ENCODE measurements at places on chromosomes 4 and X.

- DNase-seq, result no peak
These were observed 52.2 kb upstream of the C1QTNF7 start for GRCh38 chr4:15375667-15376066.

DNA sequence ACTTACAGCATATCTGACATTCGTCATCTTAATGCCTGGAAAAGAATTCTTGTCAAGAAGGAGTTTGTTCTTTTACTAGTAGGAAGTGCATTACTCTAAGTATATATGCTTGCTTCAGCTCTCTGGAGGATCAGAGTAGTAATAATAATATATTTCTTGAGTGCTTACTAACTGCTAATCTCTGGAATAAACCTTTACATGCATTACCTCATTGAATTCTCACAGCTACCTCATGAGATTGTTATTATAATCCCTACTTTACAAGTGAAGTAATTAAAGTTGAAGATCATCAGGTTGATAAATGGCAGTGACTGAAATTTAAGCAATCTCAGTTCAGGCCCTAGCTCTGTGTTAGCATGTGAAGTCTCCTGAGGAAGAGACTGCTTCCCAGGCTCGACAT lies 115.0 kb upstream of the PDE5A start:
- DNase-seq, result no peak

- DNase-seq, result no peak
These were observed at the start of gene C4orf51 for GRCh38 chr4:145679991-145680455. C4orf51 (plus strand) TSS chr4:145680146; CDS start chr4:145680204, 58 bp downstream.

GRCh38 chrX:150575419-150575814 lies 7.0 kb downstream of the MTM1 start:
- DNase-seq, result no peak

DNA sequence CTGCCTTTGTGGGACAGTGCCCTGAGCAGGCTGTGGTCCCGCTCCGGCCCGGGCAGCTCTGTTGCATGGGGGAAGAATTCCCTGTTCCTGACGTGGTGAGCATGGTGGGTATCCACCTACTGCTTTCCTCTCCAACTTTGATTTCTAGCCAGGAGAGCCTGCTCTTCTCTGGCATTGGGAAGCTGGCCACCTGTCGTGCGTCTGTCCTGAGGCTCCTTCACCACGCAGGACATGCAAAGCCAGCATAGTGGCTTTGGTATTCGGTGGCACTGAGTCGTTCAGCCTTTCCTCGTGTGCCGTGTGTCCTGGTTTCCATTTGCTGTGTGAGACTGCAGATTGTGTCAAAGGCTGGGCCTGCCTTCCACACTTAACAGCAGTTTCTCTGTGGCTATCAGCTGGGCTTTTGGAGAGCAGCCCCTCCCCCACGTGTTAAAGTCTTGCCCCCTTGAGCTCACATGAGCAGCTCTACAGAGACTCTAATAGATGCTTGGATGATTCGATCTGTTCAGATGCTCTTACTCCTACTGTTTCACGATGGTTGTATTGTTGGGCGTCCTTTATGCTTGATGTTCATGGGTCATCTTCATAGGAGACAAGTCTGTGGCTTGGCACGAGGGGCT lies 46.3 kb upstream of the CLCN4 start:
- DNase-seq, result no peak

GRCh38 chr4:8896071-8896470 lies 24.4 kb upstream of the HMX1 start:
- DNase-seq, result no peak

DNA sequence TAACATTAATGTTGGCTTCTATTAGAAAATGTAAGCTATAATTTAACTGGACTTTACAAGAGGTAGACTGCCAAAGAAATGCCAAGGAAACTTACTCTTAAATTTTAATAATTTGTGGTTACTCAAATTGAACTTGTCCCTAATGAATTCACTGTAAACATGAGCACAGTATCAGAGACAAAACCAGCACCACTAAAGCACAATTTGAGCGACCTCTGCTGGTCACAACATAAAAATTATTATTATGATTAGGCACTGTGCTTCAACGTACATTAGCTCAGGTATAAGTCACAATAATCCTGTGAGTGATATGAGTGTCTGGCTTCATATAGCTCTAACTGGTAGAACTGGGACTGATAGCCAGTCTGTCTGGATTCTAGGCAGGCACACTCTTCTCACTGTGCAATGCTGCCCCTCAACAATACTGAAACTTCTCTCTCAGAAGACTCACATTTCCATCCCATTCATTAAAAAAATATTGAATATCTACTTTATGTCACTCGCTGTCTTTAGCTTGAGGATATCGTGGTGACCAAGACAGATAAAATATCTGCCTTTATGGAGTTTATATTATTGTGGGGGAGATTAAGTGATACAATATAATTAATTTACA lies 8.0 kb downstream of the NUDT6 start:
- no peak for DNase-seq

- no peak for DNase-seq
These were observed 427.5 kb downstream of the RPA4 start for GRCh38 chrX:97311066-97311778.

GRCh38 chrX:47798861-47799260 lies 37.8 kb upstream of the ZNF81 start:
- DNase-seq, result no peak

- no peak for DNase-seq
These were observed 1.8 kb upstream of the NAA15 start for GRCh38 chr4:139299536-139299935.

GRCh38 chrX:23773601-23774175 lies 9.3 kb upstream of the SAT1 start:
- DNase-seq, result no peak

DNA sequence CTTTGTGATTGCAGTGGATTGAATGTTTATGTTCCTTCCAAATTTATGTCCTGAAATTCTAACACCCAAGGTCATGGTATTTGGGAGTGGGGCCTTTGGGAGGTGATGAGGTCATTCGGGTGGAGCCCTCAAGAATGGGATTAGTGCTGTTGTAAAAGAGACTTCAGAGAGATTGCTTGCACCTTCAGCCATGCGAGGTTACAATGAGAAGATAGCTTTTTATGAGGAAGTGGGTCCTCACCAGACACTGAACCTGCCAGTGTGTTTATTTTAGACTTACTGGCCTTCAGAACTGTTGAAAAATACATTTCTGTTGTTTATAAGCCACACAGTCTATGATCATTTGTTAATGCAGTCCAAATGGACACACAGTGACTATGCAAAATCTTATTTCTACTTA lies 161.0 kb upstream of the GPRIN3 start:
- no peak for DNase-seq

DNA sequence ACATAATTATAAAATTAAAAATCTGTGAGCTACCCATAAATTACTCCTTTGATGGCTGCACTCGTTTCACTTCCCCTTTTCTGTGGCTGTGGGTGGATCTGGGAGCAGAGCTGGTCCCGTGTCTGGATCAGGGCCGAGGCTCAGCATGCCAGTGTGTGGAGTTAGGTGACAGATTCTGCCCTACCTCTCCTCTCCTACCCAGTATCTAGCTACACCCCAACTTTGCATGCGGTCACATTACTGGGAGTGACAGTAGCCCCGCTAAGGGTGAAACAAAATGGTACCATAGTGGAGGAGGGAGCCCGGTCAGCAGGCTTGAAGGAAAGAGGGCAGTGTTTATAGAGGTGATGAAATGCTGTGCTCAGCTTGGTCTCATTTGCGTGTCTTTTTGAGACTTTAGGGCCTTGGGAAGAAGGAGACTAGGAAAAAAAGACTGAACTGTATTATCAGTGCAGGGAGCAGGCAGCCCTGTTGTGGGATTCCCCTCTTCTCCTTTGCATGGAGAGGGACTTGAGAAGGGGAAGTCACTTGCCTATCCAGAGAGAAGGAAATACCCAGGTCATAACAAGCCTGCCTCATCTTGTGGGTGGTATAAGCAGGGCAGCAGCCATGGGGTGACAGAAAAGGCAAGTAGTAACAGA lies 48.4 kb downstream of the ARHGAP10 start:
- no peak for DNase-seq

- no peak for DNase-seq
These were observed 1.2 kb downstream of the ATP11C start for GRCh38 chrX:139931646-139932072.

DNA sequence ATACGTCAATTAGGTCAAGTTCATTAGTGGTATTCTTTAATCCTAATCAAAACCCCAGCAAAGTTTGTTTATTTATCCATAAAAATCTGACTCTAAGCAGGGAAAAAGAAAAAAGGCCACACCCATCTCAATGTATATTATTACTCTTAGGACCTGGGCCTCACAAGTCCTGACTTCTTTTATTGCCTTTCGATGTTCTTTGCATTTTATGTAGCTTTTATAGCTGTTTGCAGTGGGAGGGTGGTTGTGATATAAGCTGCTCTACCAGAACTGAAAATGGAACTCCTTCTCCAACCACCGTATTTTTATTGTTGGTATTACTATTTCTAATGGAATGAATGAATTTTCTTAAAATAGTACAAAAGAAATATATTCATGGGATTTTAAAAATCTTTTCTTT lies 163.3 kb upstream of the FAM47C start:
- DNase-seq, result no peak

DNA sequence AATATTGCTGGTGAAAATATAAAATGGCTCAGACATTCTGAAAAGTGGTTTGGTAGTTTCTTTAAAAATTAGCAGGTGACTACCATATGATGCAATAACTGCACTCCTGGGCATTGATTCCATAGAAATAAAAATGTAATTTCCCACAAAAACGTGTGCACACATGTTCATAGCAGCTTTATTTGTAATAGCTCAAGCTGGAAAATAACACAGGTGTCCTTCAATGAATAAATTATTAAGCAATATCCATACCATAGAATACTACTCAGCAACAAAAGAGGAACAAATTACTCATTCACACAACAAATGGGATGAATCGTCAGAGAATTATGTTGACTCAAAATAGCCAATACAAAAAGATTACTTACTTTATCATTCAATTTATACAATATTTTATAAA lies 893.7 kb upstream of the SLIT2 start:
- no peak for DNase-seq

- no peak for DNase-seq
These were observed 103.3 kb upstream of the TSPAN7 start for GRCh38 chrX:38458071-38458470.

GRCh38 chrX:45807572-45808425 lies 607.1 kb upstream of the DIPK2B start:
- DNase-seq, result no peak

DNA sequence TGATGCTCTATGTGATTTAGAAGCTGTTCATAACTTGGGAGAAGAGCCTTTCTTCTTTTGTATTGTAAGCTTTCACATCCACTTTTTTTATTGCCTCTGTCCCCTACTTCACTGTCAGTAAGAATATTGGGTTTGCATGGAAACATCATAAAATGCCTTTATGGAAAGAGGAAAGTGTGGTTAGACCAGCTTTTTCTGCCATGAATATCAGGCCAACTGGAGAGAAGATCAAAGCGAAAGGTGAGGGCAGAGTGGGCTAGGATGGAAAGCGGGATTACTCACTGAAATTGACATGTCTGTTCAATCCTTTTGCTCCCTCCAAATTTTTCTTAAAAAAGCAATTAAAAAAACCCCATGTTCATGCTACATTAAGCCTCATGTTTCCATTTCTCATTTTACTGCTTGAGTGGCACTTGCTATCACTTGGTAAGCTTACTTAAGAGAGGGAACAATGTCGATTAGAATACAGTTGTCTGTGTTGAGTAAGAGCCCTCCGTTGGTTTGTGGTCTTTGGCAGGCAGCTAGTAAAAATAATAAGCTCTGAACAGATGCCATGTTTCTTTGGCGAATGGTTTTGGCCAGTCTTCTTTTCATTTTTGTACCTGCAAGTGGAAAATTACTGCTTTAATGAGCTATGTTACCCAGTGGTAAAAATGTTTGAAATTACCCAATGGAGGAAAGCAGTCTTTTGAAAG lies 35.9 kb downstream of the SUPT20HL1 start:
- no peak for DNase-seq

- DNase-seq, result no peak
These were observed 666.3 kb upstream of the GRIA3 start for GRCh38 chrX:122517786-122518185.

DNA sequence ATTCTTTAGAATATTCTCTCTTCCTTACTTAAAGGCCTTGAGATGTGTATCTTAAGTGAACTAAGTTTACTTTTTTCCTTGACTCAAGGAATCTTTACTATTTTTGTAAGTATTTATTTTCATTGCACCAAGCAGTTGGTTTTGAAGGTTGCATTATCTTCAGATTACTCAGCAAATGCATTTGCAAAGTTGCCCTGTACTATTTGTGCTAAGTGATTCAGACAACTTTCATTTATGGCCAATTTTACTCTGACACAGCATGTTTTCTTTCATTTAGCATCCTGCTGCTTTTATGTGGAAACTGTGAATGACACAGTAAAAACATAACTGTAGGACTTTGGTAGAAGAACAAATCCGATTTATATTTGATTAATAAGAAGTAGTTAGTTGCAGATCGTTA lies 191.0 kb downstream of the CCSER1 start:
- no peak for DNase-seq

DNA sequence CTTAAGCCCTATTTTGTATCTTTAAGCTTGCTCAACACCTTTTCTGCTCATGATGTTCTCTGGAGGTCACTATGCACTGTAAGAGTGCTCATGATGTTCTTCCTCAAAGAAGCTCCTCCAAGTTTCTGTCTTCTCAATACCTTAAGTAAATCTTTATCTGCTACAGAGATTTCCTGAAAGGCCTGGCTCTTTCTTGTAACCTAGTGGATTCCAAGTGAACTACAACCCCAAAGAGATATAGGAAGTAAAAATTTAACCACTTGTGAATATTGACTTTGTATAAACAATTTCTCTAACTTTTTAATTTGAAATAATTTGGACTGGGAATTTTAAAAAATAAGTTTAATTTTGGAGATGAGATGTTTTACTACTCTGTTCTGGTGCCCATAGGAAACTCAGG lies 39.3 kb upstream of the XK start:
- no peak for DNase-seq

GRCh38 chrX:120408168-120408567 lies 46.3 kb downstream of the ATP1B4 start:
- DNase-seq, result no peak

DNA sequence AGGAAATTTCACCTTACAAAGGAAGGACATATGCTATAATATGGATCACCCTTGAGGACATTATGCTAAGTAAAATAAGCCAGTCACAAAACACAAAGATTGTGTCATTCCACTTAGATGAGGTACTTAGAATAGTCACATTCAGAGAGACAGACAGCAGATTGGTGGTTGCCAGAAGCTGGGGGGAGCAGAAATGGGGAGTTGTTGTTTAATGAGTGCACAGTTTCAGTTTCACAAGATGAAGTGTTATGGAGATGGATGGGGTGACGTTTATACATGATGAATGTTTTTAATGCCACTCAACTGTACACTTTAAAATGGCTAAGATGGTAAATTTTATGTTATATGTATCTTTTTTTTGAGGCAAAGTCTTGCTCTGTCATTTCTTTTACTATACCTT lies 14.8 kb upstream of the SPON2 start:
- DNase-seq, result no peak

DNA sequence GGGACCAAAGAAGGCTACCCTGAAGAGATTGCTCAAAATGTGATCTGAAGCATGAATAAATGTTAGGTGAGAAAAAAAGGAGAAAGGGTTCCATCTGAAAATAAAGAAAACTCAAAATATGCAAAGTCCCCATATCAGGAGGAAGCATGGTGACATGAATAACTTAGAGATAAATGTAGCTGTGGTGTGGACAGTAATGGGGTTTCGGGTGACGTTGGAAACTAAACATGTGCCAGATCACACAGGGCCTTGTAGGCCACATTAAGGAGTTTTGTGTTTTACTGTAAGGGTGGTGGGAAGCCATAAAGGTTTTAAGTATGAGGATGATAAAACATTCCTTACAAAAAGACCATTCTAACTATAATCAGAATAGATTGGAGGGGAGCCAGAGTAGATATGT lies 40.3 kb upstream of the ACSL4 start:
- no peak for DNase-seq

GRCh38 chrX:72107320-72107719 lies 24.4 kb downstream of the RTL5 start:
- DNase-seq, result no peak

Data from NCI-H510A (cell line).